HT-29 (cell line): ENCODE measurements at places on chromosomes 1 and 21.

DNA sequence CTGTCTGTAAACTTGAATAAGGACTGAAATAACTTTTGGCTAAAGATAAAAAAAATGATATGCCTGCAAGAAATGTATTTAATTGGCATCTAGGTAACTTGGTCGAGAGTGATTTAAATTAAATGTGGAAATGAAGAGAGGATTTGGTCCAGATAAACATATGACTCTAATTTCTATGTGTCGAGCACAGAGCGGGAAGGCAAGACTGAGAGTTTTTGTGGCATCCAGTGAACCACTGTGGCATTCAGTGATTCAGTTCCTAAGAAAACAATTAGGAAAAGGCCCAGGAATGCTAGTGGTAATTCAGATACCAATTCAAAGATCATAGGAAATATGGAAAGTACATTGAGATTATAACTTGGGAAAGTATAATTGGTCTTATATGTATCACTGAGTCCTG, 39.6 kb downstream of the PDE4B start:
- no peak for DNase-seq

GRCh38 chr1:26607186-26607585, 77.6 kb downstream of the RPS6KA1 start:
- no peak for DNase-seq

DNA sequence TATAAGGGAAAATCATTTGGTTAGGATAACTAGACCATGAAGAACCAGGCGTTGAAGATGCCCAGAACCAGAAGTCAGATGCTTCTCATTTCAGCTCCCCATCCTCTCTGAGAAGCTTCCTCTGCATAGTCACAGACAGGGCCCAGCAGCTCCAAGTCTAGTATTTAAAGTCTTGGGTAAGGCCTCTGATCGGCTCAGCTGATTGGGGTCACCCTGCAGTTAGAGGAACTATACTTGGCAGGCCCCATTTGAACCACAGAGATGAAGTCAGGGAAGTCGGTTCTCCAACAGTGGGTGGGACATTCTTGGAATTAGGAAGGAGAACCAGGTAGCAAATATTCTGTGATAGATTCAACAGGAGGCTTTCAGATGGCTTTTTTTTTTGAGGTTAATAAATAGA, 48.3 kb downstream of the SLC22A15 start:
- no peak for DNase-seq

DNA sequence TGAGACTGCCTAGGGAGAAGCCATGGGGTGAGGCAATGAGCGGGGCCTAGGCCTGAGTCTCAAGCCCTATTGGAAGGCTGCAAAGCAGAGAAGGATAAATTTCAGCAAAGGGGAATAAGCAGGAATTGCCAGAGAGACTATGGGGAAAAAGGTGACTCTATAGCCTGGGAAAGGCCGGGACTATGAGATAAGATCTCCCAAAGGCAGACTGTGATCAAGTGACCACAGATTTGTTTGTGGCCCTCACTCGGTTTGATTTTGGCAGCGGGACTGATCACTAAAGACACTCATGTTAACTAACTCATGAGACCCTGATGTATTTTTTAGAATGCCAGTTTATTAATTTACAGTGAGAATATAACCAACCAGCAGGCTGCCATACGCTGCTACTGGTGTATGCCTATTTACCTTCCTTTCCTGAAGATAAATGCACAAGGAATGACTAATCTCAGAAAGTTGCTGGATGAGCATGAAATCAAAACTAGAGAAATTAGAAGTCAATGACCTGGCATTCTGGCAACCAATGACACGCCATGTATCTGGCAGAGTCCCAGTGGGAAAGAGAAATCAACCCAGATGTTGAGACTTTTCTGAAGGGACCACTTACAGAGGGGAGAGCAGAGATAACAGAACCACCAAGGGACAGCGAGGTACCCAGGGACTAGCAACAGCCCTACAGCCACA, 4.3 kb downstream of the HSF2BP start:
- no peak for DNase-seq

DNA sequence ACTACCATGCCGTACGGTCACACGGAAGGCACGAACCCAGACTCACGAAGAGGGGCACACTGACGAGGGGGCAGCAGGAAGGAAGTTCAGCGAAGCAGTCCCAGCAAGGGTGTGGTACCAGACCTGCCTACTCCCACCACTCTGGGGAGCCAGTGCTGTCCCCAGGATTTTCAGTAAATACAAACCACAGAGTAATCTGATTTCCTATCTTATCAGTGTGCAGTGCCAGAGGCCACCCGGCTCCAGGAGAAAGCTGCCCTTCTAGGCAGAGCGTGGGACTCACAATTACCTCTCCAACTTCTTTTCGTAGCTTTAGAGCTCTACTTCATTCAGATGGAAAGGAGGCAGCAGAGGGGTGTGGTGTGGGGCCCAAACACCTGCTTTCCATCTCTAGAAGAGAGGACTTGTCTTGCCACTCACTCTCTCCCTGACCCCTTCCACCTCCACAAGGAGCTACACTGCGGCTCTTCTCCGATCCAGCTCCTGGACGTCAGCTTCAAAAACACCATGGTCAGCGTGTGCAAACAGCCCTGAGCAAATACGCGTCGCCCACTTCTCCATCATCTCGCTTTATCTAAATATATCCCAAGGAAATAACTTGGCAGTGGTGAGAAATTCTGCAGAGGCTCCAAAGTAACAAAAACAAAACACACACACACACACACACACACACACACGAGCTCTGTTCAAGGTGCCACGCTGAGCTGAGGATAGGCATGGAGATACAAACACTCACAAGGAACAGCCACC, 98.5 kb downstream of the MRPL37 start:
- no peak for DNase-seq

DNA sequence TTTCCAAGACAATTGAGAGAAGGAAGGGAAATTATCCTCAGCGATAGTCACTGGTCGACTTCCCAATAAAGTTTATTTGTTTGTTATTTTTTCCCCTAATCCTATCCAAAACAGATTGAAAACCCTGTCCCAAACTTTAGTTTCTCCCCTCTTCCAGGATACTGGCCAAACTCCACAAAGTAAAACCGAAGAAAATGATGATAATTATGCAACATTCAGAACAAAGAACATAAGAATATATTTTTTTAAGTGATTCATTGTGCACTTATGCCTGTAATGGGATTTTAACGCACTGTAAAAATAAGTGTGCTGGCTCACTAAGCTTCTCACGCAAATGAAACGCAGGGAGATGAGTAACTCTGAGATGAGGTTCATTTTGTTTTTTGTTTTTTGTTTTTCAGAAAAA, 6.0 kb downstream of the GLIS1 start:
- DNase-seq = no peak

DNA sequence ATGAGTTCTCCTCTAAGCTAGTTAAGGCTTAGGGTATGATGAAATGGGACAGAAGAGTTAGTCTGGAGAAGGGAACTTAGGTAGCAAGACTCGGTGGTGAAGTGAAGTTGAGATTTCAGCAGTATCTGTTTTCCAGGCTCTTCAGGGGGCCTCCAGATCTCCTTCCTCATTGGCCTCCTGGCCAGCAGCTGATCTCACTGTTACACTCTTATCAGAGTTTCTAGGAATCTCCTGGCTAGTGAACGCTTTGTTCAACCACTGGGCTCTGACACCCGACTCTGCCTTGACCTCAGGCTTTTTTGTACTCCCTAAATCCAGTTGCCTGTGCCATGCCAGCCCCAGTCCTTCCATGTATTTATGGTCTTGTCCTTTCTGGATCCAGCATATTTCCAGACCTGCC, 311.0 kb downstream of the ASTN1 start:
- no peak for DNase-seq

DNA sequence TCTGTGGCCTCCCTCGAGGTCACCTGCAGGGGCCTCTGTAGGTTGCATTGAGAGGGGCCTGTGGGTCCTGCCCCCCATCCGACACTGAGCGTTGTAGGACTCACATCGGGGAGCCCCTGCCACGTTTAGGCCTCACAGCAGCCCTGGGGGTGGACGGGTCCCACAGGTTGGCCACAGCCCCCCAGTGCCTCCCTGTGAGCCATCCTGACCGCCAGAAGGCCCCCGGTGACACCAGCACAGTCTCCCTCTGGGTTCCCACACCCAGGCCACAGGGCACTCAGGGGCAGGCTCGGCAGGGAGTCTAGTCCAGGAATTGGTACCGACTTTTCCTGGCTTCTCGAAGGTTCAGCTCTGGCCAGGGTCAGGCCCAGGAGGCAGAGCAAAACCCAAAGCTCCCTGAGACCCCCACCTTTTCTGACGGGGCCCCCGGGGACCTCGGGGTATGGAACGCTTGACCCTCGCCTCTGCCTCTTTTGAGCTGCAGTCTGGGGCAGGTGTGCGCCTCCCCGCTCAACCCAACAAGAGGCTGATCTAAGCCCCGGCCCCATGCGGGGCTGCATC, 13.9 kb upstream of the POFUT2 start:
- DNase-seq = no peak

DNA sequence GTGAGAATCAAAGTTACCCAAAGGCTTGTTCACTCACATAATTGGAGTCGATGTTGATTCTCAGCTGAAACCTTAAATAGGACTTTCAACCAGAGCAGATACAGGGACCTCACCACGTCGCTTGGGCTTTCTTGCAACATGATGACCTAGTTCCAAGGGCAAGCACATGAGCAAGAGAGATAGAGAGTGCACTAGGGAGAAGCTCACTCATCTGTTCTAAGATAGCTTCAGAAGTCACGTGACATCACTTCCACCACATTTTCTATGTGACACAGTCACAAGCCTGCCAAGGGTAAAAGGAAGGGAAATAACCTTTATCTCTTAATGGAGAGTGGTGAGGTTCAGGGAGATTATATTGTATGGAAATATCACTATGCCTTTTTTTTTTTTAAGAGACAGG, 470.1 kb upstream of the PLXNA2 start:
- no peak for DNase-seq

- DNase-seq = no peak
Measured at GRCh38 chr1:19333587-19334354, 21.6 kb downstream of the SLC66A1 start.

DNA sequence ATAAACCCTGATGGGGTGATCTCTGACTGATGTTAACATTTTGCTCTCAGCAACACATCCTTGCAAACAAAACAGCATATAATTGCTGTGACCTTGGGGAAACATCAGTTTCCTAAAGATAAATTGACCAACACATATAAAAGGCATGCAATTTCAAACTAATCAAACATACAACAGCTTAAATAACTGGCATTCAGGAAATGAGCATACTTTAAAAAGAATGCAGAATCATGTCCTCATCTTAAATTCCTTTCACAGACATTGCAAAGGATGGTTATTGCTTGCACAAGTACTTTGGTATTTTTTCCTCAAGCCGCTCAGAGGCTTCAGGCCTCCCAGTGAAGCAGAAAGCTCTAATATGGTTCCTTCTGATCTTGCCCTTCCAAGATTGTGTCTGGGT, 53.4 kb upstream of the RGS18 start:
- DNase-seq = no peak

- no peak for DNase-seq
Measured at GRCh38 chr1:25533775-25534409, 9.5 kb upstream of the LDLRAP1 start.

DNA sequence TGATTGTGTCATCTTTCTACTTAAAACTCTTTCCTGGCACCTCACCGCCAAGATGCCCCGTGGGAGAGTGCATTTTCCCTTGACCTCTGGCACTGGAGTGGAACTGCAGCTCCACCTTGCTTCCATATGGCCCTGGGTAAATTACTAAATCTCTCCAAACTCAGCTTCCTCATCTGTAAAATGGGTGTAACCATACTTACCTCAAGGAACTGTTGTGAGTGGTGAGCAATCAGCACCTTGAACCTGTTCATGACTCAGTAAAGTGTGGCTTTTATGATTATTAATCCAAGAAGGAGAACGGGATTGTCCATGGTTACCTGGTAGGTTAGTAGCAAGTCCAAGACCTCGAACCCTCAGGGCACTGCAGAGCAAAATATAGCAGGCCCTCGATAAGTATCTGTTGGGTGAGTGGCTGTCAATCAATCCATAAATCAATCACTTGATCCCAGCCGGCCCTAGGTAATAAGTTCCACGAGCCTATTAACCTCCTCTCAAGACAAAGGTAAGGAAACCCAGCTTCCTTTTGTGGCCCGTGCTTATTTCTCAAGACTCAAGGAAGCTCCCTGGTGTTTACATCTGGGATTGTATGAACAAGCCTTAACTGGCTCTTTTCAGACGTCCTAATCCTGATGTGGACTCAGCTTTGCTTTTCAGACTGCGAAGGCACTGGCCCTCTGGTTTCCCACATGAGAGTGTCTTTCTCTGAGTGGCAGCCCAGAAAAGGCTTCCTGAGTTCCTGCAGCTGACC, 114.0 kb upstream of the GJB5 start:
- no peak for DNase-seq

DNA sequence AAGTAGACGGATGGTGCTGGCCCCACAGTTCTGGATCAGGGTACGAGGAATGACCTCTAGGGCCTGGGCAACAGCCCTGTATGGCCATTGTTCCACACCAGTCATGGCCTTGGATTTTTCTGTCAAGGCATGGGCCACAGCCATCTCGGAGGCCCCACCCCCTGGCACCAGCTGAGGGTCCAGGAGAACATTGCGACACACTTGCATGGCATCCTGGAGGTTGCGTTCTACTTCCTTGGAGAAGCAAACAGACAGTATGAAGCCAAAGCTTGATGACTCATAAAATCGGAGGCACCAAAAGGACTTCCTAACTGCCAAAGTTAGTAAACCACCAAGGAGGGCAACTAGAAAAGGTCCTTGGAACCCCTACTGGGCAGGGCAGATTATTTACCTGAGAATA, 11.9 kb upstream of the VHLL start:
- no peak for DNase-seq
